ENCODE measurements at places on chromosomes 3 and 15. TPM values are rescaled to one million over a fixed set of nuclear protein-coding genes. Genes with fewer than 3 reads are reported as not detected.

The NAA80 gene
- total RNA-seq, result 14.0 TPM

The TM4SF1 gene
- total RNA-seq, result 810 TPM

The SEMA3F gene
- total RNA-seq, result 95.6 TPM

The CHRNA5 gene
- total RNA-seq, result 1.6 TPM

The CCR9 gene
- not detected for total RNA-seq

The THSD4 gene
- 110 TPM for total RNA-seq

The SH2D7 gene
- total RNA-seq, result not detected

The GABRA5 gene
- not detected for total RNA-seq

The PPP2R3A gene
- 15.9 TPM for total RNA-seq

The C3orf49 gene
- not detected for total RNA-seq

The DNAH12 gene
- 0.12 TPM for total RNA-seq

The KBTBD8 gene
- 1.1 TPM for total RNA-seq

The MESP2 gene
- 0.15 TPM for total RNA-seq

The EFCC1 gene
- 3.0 TPM for total RNA-seq

The BFSP2 gene
- not detected for total RNA-seq

All from glomerular endothelial cell (primary cell).